ENCODE measurements at places on chromosomes 6 and 20. TPM values are rescaled to one million over a fixed set of nuclear protein-coding genes. Genes with fewer than 3 reads are reported as not detected.
A peak's percentile ranks its signal among the peaks of the same experiment; 100 is the strongest.

FLRT3 gene
- polyA plus RNA-seq, result not detected

GRCh38 chr6:150403458-150404246, 34.8 kb downstream of the IYD start:
- H3K27me3 ChIP-seq, result peaks cover 32% of the 10 kb centered on the region
- H3K27ac ChIP-seq, result no peak overlapping the region
- H3K4me3 ChIP-seq, result no peak overlapping the region
- H3K36me3 ChIP-seq, result peaks cover 8% of the 10 kb centered on the region
- no peaks in the 10 kb centered on the region for H3K4me1 ChIP-seq

DNA sequence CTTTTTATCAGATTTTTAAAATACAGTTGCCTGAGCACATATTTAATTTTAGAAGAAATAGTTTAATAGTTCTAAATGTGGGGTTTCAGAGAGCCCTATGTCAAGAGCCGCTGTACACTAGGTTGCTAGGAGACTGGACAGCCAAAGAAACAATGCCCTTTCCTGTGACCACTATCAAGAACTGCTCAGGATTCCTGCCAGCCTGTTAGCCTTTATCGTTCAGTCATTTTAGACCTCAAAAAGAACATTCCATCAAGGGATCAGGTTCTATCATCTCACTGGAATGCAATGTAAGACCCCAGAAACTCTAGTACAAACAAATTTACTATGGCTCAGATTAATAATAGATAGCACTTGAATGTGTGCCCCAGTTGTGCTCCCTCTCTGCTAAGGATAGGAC, 181.2 kb upstream of the CCN2 start:
- DNase-seq, result no peak
- H3K4me1 ChIP-seq, result no peaks in the 10 kb centered on the region
- H3K27me3 ChIP-seq, result peaks cover 6% of the 10 kb centered on the region
- no peak overlapping the region for H3K4me3 ChIP-seq
- H3K27ac ChIP-seq, result no peak overlapping the region
- H3K36me3 ChIP-seq, result no peaks in the 10 kb centered on the region

DNA sequence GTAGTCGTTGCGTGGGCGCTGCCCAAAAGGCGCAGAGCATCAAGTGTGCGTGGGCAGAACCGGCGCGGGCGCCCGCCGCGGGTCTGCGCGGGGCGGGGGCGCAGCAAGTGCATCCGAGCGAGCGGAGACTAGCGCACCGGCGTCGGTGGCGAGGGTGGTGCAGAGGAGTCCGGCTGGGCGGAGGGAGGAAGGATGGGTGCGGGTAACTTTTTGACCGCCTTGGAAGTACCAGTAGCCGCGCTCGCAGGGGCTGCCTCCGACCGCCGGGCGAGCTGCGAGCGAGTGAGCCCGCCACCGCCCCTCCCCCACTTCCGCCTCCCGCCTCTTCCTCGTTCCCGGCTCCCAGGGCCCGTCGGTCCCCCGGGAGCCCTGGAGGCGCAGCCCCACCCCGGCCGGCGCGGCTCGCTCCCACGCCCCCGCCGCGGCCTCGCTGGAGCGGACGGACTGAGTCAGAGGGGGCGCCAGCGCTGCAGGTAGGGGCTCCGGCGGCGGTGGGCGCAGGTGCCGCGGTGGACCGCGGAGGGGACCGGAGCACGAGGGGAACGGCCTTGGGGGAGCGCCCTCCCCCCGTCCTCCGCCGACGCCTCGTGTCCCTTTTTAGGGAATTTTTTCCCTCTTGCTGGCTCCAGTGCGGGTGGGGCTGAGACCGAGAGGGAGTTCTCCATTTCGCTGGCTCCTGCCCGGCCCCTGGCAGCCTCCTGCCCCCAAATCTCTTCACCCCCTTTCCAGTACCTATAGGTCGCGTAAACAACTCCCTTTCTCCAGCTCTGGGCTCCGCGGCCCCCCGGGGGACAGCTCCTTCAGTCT, 1.6 kb upstream of the DBNDD2 start:
- H3K4me1 ChIP-seq, result peaks cover 30% of the 10 kb centered on the region
- H3K27me3 ChIP-seq, result no peaks in the 10 kb centered on the region
- DNase-seq, result peak; percentile 50
- H3K27ac ChIP-seq, result peak overlapping the region; percentile 87

DNA sequence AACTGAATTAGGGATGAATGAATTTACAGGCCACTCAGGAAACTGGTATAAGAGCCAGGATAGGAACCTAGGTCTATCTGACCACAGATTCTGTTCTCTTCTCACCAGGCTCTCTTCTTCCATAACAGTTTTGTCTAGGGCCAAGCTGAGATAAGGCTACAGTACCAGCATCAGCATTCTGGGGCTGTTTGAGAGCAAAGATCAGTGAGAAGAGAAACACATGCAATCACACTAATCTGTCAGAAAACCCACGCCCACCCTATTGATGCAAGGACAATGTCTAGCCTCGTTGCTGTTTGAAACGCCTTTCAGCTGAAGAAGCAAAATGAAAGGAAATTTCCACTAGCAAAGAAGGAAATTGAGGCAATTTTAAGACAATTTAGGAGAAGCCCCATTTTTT, 137.7 kb downstream of the LCA5 start:
- no peak for DNase-seq
- no peak overlapping the region for H3K27ac ChIP-seq
- peaks cover 3% of the 10 kb centered on the region for H3K27me3 ChIP-seq
- H3K4me3 ChIP-seq, result no peak overlapping the region
- no peaks in the 10 kb centered on the region for H3K4me1 ChIP-seq
- no peaks in the 10 kb centered on the region for H3K36me3 ChIP-seq

GRCh38 chr6:18088419-18089296, 33.8 kb downstream of the NHLRC1 start:
- no peak for DNase-seq
- H3K27me3 ChIP-seq, result peaks cover 7% of the 10 kb centered on the region
- no peaks in the 10 kb centered on the region for H3K4me1 ChIP-seq

DNA sequence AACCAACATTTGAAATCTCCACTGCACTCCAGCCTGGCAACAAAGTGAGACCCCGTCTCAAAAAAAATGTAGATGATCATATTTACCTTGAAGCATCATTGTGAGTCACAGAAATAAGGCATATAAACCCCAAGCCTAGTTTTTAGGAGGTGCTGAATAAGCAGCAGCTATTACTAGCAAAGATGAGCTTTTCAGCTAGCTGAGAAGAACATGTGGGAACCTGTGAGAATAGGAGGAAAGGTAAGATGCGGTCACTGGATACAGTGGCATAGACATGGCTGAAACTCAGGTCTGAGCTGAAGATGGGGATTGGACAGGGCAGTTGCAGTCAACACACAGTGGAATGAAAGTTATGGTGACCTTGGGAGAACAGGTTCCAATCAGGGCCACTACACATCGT, 284.3 kb upstream of the IRAK1BP1 start:
- H3K27ac ChIP-seq, result no peak overlapping the region
- H3K4me1 ChIP-seq, result no peaks in the 10 kb centered on the region

DNA sequence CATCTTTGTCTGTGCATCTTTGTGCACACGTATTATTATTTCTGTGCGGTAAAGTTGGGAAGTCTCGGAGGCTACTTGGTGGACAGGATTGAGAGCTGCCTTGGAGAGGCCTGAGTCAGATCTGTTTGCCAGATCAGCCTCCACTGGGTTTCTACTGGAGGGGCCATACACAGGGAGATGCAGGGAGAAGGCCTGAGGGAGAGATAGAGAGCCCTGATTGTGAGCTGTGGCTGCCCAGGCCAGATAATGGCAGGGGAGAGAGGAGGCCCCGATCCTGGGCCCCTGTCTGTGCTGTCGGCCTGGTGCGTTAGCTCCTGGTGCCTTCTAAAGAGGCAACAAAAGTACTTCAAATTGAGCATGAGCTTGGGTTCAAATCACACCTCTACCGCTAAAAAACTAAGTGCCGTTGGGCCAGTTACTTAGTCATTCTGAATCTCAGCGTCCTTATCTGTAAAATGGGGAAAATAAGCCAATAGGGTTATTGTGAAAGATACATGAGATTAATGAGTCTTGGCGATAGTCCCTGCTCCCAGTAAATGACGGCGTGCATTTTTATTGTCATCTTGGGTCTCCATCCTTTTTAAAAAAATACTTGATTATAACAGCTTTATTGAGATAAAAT, 27.6 kb upstream of the ADA start:
- no peaks in the 10 kb centered on the region for H3K36me3 ChIP-seq
- no peak for DNase-seq
- H3K4me3 ChIP-seq, result no peak overlapping the region
- no peaks in the 10 kb centered on the region for H3K27me3 ChIP-seq

OTOR gene
- polyA plus RNA-seq, result not detected

BRPF3 gene
- 3.9 TPM for polyA plus RNA-seq

DNA sequence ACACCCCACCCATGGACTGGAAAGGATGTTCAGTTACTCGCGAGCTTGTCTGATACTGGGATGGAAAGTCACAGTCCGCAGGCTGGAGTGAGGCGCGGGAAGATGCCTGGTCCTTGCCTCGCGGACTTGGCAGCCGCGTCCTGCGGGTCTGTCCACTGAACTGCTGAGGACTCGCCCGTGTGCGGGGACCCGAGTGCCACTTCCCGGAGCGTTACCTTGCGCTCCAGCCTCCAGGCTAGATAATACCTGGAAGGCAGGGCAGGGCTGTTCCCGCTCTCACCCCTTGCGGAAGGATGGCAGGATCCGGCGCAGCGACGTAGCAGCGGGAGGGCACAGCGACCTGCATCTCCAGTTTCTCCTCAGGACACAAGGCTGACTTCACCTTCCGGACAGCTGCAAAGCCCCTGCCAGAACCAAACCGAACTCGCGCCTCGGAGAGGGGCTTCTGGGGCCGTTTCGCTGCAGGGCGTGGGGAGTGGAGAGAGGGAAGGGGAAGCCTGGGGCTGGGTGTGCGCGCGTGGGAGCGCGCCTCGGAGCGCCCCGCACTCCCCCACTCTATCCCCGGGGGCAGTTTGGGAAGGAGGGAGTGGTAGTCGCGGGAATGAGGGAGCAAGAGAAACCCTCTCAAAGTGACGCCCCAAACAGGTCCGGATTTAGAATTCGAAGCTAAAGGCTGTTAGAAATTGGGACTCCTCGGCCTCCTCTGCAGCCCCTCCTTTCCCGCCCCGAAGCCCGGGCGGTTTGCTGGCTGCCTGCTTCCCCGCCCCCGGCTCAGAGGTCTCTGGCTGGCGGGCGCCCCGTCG, at the start of gene KCNQ5:
Gene KCNQ5, plus strand, starts transcription at position 774 of the 803 bp plus-strand sequence.
- H3K27ac ChIP-seq, result peak within 1 kb of the TSS; percentile 95
- peak within 1 kb of the TSS; percentile 98 for H3K4me3 ChIP-seq
- DNase-seq, result no peak
- no peaks in the 10 kb centered on the region for H3K36me3 ChIP-seq

GRCh38 chr20:8851446-8851845, 217.4 kb upstream of the PLCB4 start:
- no peak overlapping the region for H3K27ac ChIP-seq
- H3K27me3 ChIP-seq, result no peaks in the 10 kb centered on the region
- no peaks in the 10 kb centered on the region for H3K4me1 ChIP-seq
- H3K36me3 ChIP-seq, result no peaks in the 10 kb centered on the region

DNA sequence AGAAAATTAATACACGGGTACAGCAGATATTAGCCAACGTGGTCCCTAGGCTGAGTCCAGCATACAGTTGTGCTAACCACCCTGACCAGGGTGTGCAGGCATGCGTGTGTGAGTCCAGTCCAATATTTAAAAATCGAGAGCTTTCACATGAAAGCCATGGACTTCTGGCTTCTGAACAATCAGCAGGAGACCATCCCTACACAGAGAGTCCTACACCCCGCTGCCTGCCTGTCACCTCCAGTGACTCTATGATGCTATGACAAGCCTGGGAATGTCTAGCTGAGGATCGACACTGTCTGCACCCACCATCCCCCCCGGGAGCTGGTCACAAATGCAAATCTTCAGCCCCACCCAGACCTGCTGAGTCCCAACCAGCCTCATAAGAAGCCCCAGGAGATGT, 7.9 kb downstream of the ACSS1 start:
- no peak overlapping the region for H3K4me3 ChIP-seq
- DNase-seq, result peak; percentile 30
- H3K4me1 ChIP-seq, result peaks cover 58% of the 10 kb centered on the region
- H3K27ac ChIP-seq, result peak overlapping the region; percentile 81
- no peaks in the 10 kb centered on the region for H3K27me3 ChIP-seq

DNA sequence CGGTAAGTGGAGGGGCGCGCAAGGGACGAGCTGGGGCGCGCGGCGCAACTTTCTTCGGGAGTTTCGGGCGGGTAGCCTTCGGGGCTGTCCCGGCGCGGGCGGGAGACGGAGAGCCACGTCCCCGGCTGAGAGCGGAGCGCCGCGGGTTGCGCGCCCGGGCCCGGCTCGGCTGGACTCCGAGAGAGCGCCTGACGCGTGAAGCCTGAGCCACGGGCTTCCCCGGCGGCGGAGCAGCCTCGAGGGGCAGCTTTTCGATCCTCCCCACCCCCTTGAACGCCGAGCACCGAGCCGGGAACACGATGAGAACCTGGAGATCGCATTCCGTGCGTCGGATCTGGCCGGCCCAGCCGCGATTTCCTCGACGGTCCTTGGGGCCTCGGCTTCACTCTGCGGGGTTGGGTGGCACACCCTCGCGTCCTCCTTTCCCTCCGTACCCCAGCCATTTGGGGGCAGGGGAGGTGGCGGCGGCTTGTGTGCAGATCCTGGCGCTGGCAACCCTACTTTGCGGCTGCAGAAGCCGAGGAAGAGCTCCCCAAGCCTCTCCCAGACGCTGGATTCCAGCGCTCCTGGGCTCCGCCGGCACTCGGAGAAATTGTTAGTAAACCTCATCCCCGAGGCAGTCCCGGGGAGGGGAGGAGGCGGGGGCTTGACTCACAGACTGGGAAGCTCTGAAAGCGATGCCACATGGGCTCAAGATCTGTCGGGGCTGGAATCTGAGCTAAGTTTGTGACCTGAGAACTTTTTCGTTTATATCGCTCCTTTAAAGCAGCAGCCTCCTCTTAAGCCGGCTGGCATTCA, 572 bp downstream of the DSE start:
- H3K27me3 ChIP-seq, result peaks cover 12% of the 10 kb centered on the region
- no peak overlapping the region for H3K27ac ChIP-seq
- peak; percentile 13 for DNase-seq

DNA sequence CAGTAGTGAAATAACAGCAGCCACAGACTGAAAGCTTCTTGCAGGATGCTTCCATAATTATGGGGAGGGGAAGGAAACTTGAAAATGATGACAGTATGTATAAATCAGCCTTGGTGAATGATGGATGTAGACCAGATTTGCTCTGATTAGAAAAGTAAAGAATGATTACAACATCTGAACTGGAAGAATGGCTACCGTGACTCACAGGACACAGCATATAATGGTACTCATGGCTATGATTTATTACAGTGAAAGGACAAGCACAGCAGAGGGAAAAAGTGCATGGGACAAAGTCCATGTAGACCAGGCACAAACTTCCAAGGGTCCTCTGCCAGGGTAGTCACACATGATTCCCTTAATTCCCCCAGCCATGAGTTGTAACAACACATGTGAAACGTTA, 70.7 kb upstream of the POPDC3 start:
- no peak overlapping the region for H3K27ac ChIP-seq
- H3K4me3 ChIP-seq, result no peak overlapping the region
- no peak for DNase-seq
- H3K4me1 ChIP-seq, result no peaks in the 10 kb centered on the region
- no peaks in the 10 kb centered on the region for H3K36me3 ChIP-seq
- H3K27me3 ChIP-seq, result peaks cover 2% of the 10 kb centered on the region

DNA sequence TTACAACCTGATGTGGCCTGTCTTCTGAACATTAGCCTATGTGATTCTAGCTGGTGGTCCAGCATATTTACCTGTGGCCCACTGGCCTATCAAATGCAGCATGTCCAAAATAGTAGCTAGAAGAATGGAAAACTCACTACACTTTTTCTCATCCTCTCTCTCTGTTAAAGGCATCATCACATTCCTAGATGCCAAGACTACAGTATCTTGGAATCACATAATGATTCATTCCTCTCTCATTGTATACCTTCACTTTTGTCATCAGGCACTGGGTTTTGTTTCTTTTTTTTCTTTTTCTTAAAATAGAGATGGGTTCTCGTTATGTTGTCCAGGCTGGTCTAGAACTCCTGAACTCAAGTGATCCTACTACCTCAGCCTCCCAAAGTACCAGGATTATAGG, 45.0 kb downstream of the FAM83B start:
- H3K4me1 ChIP-seq, result no peaks in the 10 kb centered on the region
- no peaks in the 10 kb centered on the region for H3K27me3 ChIP-seq
- no peaks in the 10 kb centered on the region for H3K36me3 ChIP-seq
- no peak for DNase-seq
- no peak overlapping the region for H3K27ac ChIP-seq

CST9 gene
- not detected for polyA plus RNA-seq

Data from naive thymus-derived CD8-positive, alpha-beta T cell (primary cell).